Mucosa of gallbladder (tissue), 1 donor: ENCODE measurements at places on chromosomes 6 and 20. TPM values are rescaled to one million over a fixed set of nuclear protein-coding genes. Genes with fewer than 3 reads are reported as not detected.

The AURKA gene
- total RNA-seq = 4.6 TPM

The TREM1 gene
- total RNA-seq = 1.3 TPM

The UBR2 gene
- total RNA-seq = 33.3 TPM

GRCh38 chr6:6711832-6712448, 123.4 kb downstream of the LY86 start:
- no peak for DNase-seq
